ENCODE measurements at places on chromosomes 3 and 15.

DNA sequence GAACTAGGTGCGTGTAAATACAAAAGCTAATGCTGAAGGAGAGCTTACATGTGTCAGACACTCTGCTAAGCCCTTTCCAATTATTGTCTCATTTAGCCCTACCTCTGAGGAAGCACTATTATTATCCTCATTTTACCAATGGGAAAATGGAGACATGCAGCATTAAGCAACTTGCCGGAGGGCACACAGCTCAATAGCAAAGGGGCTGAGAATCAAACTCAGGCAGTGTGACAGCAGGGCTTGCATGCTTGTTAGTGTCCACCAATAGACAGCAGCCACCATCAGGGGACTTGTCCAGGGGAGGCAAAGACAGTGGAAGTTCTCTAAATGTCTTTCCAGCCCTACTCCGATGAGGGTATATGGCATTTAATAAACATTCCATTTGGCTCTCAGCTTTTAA, 548.6 kb downstream of the MAGI1 start:
- no peak for DNase-seq

DNA sequence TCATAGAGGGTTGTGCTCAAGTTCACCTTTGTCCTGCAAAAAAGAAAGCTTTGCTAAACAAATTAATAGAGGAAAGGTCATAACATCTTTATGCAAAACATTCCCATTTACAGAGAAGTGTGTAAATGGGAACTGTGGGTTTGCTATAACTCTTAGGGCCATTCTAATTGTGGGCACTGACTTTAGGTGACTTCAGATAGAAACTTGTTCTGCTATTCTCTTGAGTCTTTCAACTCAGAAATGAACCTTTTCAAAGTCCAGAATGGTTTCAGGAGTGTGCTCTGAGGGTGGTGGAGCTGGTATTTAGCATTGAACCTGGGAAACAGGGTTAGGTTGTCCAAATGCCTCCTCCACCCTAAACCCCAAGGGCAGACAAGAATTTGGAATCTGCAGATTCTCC, 34.0 kb downstream of the SPTSSB start:
- DNase-seq = no peak

DNA sequence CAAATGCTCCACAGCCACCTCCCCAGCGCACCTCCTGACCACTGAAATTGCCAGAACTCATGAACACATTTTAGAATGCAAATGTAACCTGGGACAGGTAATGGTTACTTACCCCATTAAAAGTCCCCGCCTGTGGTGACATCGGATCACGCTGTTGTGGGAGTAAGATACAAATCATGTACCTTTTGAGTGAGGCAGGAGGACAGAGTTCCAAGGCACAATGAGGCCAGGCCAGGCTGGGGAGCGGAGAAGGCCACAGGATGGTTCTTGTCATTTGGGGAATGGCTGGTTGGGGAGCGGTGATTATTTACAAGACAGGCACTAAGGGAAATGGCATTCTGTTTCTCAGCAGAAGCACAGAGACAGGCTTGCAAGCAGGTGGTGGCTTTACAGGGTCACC, 490.0 kb downstream of the EDEM1 start:
- no peak for DNase-seq

DNA sequence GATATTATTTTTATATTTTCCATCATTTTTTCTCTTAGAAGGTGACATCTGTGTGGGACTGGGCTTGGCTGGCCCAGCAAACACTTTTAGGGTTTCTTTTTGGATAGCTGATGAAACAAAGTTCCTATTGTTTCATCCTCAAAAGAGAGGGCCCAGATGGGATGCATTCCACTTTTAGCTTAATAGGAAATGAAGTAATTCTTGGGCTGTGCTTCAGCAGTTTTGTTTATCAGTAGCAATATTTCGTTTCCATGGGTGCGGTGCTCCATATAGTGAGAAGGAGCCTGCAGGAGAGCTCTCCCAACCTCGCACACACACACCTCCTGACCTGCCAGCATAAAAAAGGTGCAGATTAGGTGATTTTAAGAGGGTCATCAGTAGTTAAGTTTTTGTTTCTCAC, 147.5 kb downstream of the AKAP13 start:
- no peak for DNase-seq

DNA sequence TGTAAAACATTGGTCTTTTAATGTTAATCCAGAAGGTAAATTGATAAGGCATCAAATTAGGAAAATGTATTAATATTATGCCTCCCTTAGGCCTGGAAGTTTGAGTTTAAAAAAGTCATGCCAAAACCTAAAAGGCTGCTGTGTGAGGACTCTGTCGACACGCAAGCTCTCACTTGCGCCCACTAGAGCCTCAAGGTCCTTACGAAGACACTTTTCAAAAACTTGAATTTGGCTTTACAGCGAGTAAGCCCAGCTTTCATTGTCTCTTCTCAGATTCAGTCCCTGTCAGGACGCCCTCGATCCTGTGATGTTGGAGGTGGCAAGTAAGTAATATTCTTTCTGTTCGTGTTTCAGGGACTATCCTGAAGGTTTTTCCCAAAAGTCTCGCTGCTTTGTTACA, 89.7 kb downstream of the CRTC3 start:
- no peak for DNase-seq

DNA sequence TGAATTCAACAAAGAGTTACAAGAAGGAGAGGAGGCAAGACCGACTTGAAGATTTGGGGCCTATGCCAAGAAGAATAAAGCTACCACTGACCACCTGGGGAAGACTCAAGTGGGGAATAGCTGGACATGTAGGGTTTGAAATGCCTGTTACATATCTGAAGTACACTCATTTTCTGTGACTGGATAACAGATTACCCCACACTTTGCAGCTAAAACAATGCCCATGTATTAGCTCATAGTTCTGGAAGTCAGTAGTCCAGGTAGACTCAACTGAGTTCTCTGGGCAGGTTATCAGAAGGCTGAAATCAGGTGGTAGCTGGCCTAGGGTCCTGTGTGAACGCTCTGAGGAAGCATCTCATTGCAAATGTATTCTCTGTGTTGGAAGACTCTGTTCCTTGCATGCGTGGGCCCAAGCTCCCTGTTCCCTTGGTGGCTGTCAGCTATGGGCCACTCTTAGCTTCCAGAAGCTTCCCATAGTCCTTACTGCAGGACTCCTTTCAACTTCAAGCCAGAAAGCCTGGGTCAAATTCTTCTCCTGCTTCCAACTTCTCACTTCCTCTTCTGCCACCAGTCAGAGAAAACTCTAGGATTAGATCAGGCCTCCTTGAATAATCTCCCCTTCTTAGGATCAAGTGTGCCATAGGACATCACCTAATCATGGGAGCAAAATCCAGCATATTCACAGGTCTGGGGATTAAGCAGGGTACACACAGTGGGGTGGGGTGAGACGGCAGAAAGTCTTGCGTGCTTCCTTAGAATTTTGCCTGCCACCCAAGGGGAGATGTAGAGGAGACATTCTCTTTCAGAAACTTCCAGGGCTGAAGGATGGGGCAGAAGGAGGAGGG, 187.8 kb downstream of the SHQ1 start:
- no peak for DNase-seq

- DNase-seq = no peak
Measured at GRCh38 chr15:58227706-58228543, 89.7 kb downstream of the AQP9 start.

- DNase-seq = no peak
Measured at GRCh38 chr3:5348229-5348902, 160.9 kb downstream of the EDEM1 start.

GRCh38 chr3:160065786-160066185, 77.2 kb downstream of the IL12A start:
- no peak for DNase-seq

DNA sequence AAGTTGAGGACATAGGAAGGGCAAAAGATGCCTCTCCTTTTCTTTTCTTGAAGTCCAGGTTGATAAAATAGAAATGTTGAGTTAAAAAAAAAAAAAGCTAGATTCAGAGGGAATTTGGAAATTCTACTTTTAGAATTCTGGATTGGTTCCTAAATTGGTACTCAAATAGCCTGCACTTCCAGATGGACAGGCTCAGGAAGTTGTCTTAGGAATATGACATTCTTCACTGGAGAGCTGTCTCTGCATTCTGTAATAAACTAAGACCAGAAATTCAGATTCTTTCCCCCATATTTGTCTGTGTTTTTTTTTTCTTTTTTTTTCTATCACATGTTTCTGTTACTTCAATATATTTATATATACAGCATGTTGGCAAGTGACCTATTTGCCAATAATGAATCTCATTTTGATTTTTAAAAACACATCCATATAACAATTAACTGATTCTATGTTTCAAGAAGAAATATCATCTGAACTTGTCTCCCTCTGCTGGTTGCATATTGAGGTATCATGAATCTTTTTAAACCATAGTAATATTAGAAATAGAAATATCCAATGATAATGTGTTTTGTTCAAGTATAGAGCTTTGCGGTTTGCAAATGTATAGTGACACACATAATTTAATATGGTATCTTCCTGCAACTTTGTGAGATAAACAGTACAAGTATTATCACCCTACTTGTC, 8.5 kb upstream of the LSAMP start:
- DNase-seq = no peak

- no peak for DNase-seq
Measured at GRCh38 chr15:42788725-42789124, 51.8 kb upstream of the CDAN1 start.

- DNase-seq = no peak
Measured at GRCh38 chr3:13543253-13543652, 5.7 kb upstream of the FBLN2 start.

DNA sequence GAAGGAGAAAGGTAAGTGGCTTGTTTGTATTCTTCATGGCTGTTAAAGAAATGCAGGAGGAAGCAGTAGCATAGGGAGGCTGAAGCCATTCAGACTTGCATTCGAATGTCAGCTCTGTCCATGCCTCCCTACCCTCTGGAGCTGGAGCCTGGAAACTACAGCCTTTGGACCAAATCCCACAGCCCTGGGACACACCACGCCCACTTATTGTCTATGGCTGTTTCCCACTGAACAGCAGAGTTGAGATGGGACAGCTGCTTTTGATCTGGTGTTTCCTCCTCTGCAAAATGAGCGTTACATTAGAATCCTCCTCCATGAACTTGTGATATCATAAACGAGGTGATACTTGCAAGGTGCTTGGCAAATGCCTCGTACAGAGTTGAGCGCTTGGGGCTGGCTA, 3.6 kb downstream of the FAM107A start:
- DNase-seq = no peak

DNA sequence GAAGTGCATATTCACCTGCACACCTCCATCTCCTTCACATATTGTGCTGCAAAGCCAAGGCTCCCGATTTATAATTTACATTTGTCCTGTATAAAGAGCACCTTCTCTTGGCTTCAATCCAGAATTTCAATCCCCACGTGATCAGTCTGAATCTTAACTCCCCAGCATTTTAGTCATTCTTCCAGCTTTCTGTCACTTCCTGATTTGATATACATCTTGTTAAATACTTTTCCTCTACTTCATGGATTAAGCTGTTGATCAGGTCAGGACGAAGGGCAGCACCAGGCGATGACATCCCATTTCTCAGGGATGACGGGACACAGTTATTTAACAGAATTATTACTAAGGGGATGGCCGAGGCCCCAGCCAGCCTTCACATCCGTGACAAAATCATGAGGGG, 212.5 kb downstream of the EPHB1 start:
- no peak for DNase-seq

- DNase-seq = no peak
Measured at GRCh38 chr15:53116169-53116568, 326.0 kb upstream of the ONECUT1 start.

GRCh38 chr15:89845305-89845893, 30.7 kb upstream of the ANPEP start:
- DNase-seq = no peak

GRCh38 chr15:101560722-101561583, 71.4 kb upstream of the PCSK6 start:
- DNase-seq = no peak

DNA sequence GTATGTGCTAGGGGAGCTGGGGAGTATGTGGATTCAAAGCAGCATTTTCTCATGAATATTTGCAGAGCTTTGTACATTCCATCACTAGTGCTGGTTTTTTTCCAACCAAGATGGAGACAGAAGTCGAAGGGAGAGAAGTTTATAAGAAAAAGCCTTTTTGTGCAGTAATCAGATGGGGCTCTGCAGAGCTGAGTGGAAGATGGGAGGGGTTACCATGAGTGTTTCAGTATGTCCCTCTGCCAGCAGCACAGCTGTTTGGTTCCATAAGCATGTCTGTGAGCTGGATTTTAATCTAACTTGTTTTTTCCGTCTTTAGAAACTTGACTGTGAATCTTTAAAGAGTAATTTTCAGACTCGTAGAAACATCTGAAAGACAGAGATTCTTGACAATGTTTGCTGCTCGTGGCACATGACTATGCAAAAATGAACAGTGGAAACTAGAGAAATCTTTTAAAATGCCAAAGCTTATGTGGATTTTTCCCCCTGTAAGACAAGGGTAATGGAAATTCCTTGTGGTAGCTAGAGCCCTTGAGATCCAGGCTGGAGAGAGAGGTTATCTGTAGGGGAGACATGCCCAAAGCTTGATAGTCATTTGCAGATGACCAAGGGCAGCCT, 20.3 kb downstream of the STARD9 start:
- DNase-seq = no peak

DNA sequence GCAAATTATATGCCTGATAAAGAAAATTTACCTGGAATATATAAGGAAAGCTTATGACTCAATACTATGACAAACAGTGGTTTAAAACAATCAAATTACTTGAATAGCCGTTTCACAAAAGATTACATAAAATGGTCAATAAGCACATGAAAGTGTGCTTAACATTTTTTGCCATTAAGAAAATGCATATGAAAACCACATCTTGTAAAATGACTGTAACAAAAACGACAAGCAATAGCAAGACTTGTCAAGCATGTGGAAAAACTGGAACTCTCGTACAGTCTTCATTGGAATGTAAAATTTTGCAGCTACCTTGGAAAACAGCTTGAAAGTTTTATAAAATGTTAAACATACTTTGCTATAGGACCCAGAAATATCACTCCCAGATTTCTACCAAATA, 1110.3 kb downstream of the NAALADL2 start:
- no peak for DNase-seq

DNA sequence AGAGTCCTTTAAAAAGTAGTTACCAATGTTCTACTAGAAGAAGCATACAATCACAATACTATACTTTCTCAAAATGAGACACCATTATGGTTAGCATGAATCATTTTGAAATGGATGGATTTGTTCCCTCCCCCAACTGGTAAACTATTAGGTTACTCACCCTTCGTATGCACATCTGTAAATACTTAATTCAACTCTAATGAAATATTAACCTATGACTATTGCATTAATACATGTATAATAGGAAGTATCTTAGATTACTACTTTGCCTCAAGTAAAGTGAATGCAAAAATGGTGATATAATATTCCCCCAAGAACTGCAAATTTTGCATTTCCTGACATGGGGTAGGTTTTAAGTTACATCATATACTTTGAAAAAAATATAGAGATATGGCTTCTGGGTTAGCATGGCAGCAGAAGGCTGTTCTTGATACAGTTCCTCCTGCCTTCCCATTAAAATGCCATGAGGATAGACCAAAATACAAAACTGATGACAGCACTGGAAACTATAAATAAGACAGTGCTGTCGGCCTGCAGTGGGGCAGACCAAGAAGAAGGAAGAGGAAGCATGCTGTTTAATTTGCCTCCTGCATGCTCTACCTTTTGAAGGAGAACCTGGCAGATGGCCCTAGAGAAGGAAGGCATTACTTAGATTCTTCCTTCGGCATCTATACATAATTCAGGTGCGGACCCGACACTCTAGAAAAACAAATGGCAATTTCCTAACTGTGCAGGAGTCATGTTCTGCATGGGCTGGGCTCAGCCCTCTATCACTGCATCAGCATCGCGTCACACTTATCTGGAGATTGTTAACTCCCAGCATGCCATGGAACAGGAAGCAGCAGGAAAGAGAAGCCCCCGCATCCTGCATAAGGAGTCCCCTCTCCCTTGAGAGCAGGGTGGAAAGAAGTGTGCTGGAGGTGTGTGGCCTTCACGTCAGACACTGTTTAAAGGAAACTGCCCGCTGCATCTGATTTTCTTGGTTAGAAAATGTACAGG, 41.8 kb upstream of the NEO1 start:
- no peak for DNase-seq
